ENCODE measurements at places on chromosomes 12 and 14.

DNA sequence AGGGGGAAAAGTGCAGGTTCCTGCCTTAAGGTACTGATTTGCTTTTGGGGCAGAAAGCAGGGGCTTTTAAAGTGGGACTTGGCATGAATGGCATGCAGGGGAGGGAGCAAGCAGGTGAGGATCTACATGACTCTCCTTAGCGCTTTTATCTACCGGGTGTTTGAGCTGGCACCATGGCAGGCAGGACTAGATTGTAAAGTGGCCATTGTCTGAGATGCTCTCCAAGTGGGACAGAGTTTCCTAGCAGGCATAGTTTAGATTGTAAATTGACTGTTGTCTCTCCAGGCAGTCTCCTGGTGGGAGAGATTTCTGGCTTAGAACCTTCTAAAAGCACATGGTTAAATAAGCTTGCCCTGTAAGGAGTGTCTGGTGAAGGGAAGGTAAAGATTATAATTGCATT, 5.3 kb upstream of the DICER1 start:
- no peak for DNase-seq

- no peak for DNase-seq
Measured at GRCh38 chr12:12620730-12621315, 9.1 kb downstream of the CREBL2 start.

GRCh38 chr12:79522257-79522988, 168.3 kb downstream of the PAWR start:
- DNase-seq, result no peak

DNA sequence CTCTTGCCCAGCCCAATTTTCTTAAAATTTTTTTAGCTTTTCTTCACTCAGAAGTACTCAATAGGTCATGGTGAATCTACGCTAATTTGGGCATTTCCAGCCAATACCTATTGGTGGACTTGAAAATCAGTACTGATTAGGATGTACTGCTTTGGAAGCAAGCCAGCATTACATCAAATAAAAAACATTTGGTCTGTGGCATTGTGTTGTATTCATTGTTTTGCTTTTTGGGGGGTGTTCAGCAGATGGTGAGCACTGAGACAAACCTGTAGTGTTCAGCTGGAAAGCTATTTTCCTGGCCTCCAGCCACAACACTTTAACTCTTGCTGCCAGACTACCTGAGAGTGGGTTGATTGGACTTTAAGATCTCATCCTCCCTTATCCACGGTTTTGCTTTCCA, 4.0 kb downstream of the MAPKAPK5 start:
- no peak for DNase-seq

DNA sequence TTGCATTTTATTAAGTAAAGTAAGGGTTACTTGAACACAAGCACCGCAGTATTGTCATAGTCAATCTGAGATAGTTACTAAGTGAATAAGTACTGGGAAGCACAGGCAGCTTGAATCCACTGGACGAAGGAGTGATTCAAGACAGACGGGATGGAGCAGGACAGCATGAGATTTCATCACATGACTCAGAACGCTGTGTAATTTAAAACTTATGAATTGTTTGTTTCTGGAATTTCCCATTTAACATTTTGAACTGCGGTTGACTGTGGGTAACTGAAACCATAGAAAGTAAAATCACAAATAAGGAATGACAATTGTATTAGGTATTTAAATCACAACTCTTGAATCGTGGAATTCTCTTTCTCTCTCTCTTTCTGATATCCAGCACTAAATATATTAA, 1630.4 kb upstream of the SEL1L start:
- DNase-seq, result no peak

DNA sequence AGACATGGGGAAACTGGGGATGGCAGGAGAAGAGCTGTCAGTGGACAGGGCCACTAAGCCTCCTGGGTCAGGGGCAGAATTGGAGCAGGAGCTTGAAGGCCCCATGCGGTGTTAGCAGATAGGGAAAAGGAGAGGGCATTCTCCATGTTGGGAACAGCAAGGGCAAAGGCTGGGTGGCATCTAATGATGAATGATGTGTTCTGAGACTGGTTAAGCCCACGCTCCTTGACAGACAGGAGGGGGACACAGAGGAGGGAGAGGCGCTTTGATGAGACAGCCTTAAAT, 63.0 kb downstream of the CLMN start:
- DNase-seq, result no peak

- DNase-seq, result no peak
Measured at GRCh38 chr14:87508333-87508732, 484.6 kb downstream of the GALC start.

- DNase-seq, result no peak
Measured at GRCh38 chr12:85872497-85873091, 1.5 kb upstream of the NTS start.

GRCh38 chr12:24233519-24234246, 284.2 kb upstream of the SOX5 start:
- DNase-seq, result no peak

DNA sequence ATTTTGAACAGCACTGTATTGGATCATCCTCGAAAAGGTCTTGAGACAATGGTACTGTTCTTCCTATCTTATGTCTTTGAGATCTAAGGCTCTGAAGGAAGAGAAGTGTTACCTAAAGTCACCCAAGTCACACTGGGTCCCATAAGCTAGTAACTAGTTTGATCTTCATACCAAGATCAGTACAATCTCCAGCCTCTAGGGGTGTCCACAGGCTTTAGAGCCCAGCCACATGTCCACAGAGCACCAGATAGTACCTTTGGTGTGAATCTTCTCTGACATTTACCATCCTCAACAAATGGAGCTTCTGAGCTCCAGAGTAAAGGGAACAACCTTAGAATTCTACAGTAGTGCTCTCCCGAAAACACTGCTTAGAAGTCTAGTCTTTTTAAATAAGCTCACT, 78.7 kb downstream of the KSR2 start:
- no peak for DNase-seq

DNA sequence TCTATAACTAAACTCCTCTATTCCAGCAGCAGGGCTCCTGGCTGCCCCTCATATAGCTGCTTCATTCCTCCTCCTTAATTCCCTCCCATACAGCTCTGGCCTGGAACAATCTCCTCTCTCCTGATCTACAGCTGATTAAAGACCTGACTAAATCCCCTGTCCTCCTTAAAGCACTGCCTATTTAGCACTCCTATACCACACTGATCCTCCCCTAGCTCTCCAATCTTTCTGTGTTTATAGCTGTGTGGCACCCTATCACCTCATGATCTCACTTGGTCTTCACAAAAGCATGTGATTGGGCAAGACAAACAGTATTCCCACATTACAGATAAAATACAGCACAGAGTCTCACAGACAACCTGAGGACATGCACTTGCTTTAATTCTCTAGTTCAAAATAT, 17.4 kb downstream of the FMNL3 start:
- no peak for DNase-seq
